NCI-H2107 (cell line): ENCODE measurements at places on chromosomes 7 and 10.

DNA sequence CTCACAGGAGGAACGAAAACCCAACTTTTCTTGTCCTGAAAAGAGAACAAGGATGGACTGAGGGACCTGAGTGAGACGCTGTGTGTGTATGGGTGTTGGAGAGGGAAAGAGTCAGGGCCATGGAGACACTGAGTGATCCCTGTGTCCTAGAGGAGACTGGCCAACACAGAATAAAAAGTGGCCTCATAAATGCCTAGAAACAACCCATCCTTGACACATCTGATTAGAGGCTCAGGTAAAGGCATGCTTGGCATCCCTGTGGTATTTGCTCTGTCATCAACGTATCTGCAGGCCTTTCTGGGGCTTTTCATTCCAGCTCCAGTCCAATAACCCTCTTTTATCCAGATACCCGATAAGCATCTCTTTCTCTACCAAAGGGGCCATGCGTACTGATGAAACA is 86.3 kb downstream of the FGFR2 start:
- no peak for DNase-seq

GRCh38 chr7:92645114-92646061 is 55.2 kb upstream of the FAM133B start:
- DNase-seq: no peak

DNA sequence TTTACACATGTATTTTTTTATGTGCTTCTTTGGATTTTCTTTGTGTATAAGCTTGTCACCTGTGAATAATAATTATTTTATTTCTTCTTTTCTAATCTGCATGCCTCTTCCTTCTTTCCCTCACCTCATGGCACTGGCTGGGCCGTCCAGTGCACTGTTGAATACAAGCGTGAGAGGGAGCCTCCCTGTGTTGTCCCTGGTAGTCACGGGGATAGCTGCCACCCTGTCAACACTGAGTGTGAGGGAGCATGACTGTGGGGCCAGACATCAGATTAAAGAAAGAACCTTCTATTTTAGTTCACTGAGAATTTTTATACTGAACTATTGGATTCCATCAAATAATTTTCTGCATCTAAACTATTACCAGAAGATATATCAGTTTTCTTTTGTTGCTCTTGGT is 187.9 kb downstream of the CDC14C start:
- DNase-seq: no peak

DNA sequence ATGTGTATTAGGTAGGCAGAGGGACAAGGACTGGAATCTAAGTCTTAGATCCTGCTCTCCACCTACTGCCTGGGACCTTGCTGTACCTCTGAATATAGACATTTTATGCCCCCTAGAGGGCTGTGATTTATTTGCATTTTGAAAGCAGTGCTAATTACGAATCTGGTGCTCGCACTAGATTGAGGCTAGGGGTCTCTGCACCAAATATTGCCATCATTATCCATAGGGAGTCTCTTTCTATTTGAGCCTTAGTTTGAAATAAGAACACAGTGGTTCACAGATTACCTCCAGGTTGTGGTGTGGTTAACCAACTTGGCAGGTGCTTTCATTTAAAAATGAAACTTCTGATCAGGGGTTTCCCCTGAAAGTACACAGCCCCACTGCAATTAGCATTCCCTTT is 41.8 kb downstream of the CNNM1 start:
- no peak for DNase-seq

GRCh38 chr10:83990126-83990525 is 149.2 kb upstream of the GHITM start:
- no peak for DNase-seq

DNA sequence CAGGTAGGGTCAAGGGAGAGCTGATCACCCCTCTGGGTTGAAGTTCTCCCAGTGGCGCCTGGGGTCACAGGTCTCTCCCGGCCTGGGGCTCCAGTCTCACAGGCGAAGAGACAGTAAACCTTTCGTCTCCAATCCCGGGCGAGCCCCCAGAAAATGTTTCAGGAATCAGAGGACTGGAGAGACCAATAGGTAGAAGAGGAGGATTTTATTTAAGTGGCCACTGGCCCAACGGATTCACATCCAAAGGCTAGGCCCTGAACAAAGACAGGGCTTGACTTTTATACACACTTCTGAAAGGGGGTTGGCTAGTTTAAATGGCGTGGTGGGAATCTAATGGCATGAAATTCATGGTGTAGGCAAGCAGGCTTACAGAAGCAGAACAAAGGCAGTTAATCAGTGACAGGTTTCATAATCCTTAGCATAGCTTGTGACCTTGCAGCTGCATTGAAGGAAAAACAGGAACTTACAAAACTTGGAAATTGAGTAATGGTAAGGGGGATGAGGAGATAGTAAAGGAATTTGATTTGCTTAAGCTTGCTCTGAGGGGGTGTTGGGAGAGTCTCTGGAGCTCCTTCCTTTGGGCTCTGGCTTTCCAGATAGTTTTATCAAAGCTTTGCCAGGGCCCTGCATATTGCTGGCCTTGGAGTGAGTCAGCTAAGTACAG is 105.5 kb downstream of the TRIM24 start:
- no peak for DNase-seq

DNA sequence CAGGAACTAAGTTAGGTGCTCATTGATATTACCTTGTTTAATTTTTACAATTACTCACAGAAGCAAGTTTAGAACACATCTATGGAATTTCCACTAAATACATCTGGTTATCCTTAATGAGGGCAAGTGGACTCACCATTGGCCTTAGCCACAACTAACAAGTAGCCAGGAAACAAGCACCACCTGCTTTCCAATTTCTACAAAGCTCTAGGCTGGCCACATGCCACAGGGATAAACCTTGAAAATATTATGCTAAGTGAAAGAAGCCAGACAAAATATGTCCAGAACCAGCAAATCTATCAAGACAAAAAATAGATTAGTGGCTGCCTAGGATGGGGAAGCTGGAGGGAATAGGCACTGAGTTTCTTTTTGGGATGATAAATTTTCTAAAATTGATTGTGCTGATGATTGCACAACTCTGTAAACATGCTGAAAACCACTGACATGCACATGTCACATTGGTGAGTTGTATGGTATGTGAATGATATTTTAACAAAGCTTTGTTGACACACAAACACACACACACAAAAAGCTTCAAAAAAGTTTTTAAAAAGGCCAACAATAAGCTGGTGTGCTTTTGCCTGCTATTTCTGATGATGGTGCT is 179.4 kb downstream of the CPEB3 start:
- no peak for DNase-seq

DNA sequence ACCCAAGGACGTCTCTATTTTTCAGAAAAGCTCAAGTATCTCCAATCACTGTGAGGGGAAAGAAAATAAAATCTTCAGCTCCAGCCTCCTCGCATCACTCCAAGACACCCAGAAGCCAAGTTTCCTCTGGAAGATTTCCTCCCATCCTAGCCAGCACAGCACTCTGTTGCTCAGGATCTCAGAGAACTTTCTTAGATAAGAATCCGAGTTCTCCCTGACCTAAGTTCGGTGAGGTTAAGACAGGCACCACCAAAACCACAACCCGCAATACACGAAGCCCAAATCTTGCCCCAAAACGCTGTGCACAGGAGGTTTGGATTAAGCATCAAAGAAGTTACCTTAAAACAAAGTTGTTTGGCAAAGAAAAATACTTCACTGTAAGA is 4.2 kb downstream of the FAM53B start:
- no peak for DNase-seq

GRCh38 chr7:112452102-112452888 is 2.0 kb downstream of the IFRD1 start:
- DNase-seq: no peak

DNA sequence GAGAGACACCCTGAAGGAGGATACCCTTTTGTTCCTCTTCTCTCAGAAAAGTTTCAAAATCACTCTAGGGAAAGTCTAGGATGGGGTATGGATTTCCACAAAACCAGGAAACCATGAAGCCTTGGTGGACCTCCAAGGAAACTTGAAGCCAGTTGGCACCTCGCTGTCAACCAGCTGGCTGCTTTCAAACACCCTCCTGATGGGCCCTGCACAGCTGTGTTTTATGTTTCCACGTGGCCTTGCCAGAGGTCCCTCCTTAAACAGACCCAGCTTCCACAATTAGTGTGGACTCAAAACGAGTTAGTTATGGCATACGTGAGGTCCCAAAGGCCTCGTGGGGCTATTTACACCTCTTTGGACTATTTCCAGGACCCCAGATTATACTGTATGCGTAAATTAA is 5.9 kb downstream of the PPP1R3A start:
- no peak for DNase-seq

- DNase-seq: no peak
These were observed 83.7 kb downstream of the C10orf105 start for GRCh38 chr10:71635867-71636266.

DNA sequence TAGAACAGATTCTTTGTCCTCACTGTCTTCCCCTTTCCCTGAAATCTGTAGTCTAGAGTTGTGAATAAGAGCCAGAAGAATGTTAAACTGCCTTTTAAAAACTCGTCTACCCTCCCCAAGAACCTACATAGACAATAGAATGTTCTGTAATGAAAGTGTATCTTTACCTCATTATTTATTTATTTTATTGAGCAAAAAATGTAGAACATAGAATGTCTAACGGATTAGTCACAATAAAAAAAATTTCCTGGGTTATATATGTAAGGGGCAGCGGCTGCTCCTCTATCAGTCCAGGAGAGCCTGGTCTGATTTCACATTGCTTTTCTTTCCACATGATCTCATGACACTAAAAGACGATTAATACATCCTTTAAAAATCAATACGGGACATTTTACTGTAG is 135.7 kb downstream of the SDK1 start:
- DNase-seq: no peak

- no peak for DNase-seq
These were observed 39.4 kb downstream of the MMRN2 start for GRCh38 chr10:86918022-86918471.

GRCh38 chr10:3655528-3655927 is 129.5 kb downstream of the KLF6 start:
- no peak for DNase-seq

- DNase-seq: no peak
These were observed 774.8 kb upstream of the MBL2 start for GRCh38 chr10:53547364-53547763.

- DNase-seq: no peak
These were observed 111.1 kb downstream of the EBF3 start for GRCh38 chr10:129852829-129853561.

DNA sequence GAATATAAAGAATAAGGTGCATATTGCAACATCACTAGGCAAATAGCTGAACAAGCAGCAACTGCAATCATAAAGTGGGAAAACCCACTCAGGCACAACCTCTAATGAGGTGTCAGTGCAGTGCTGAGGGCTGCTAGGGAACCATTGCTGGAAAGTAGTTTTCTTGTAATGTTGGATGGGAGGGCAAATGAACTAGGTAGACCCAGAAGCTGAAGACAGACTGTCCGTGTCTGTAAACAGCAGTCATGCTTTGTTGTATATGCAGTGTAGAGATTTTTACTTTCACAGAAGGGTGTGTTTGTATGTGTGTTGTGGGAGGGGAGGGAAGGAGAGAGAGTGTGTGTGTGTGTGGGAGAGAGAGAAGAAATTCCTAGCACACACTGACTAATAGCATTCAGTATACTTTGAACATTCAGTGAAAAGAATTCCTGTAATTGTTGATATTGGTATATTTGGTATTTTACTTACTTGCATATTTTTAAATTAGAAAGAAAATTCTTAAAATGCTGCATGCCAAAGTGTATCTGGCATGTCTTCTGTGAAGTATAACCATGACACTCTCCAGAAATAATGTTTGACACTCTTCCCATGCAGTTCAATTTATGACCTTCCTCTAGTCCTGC is 28.8 kb downstream of the ITGB8 start:
- no peak for DNase-seq

DNA sequence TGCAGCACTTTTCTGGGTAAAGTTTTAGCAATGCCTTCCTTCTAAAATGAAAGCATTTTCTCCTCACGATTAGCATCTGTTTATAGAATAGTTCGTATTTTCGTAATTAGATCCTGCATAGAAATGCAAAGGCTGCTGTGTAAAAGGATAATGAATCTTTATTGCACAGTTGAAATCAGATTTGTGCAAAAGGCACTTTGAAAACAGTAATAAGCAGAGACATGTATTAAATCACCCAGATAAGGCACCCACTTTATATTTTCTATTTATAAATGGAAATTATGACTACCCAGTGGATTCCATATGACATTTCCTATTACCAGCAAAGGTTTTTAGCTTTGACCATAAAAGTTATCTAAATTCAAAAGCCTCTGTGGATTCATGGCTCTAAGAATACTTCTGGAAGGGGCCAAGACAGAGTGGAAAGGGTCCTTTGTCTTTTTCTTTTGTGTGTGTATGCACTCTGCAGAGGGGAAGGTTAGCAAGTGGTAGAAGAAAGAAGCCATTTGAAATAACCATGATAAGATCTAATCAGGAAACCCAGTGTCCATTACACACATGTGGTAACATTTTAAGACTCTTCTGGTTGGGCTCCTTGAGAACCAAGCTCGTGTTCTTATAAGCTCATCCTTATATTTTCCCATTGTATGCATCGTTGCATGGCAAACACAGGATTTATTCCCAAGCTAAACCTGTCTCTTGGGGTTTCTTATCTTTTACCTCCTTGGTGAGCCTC is 612.1 kb downstream of the AUTS2 start:
- DNase-seq: no peak

DNA sequence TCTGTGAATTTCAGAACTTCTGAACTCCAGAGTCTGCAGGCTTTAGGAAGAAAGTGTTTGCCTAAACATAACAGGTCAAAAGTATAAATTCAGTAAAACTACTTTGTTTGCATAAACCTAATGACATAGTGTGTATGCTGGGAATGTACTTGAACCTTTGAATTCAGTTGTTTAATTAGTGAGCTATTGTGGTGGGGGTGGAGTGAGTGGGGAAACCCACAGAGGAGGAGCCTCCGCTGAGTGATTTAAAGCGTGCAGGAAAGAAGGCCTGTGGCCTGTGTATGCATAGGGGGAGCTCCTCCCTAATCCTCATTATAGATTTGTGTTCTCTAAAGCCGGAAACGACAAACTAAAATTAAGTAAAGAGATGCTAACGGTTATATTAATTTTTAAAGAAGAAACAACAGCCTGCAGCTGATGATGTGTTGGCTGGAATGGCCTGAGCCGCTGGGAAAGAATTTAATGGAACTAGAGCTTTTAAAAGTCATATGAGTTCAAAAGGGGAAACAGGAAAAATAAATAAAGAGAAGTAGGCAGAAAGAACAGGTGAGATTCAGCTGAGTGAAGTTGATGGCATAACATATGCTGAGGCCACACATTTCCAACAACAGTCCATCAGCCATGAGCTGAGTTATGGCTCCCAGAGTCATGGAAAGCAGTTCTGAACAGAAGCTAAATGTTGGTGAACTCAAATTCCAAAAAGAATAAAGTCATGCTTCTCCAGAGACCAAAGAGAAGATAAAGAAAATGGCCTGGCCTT is 595.0 kb downstream of the GRM8 start:
- DNase-seq: no peak
